ENCODE measurements at places on chromosomes 2 and 18. TPM values are rescaled to one million over a fixed set of nuclear protein-coding genes. Genes with fewer than 3 reads are reported as not detected.

Gene NEURL3
- not detected for total RNA-seq

Gene LDLRAD4
- total RNA-seq = 34.1 TPM

Gene FEZ2
- 40.8 TPM for total RNA-seq

Gene IRS1
- total RNA-seq = 0.72 TPM

Gene SERPINB11
- not detected for total RNA-seq

Gene AGXT
- not detected for total RNA-seq

- H3K4me1 ChIP-seq = peaks cover 63% of the 10 kb centered on the region
- peaks cover 47% of the 10 kb centered on the region for H3K36me3 ChIP-seq
- H3K27ac ChIP-seq = no peak overlapping the region
- peaks cover 18% of the 10 kb centered on the region for H3K27me3 ChIP-seq
Measured at GRCh38 chr2:30235859-30236535, 4.7 kb downstream of the LBH start.

GRCh38 chr2:199602271-199602895 lies 144.6 kb upstream of the SATB2 start:
- DNase-seq = no peak
- peaks cover 11% of the 10 kb centered on the region for H3K4me1 ChIP-seq
- H3K27me3 ChIP-seq = peaks cover 6% of the 10 kb centered on the region
- H3K36me3 ChIP-seq = no peaks in the 10 kb centered on the region
- no peak overlapping the region for H3K4me3 ChIP-seq

GRCh38 chr2:51528156-51528555 lies 496.2 kb upstream of the NRXN1 start:
- no peaks in the 10 kb centered on the region for H3K36me3 ChIP-seq
- H3K27me3 ChIP-seq = no peaks in the 10 kb centered on the region
- H3K4me1 ChIP-seq = no peaks in the 10 kb centered on the region
- DNase-seq = no peak

DNA sequence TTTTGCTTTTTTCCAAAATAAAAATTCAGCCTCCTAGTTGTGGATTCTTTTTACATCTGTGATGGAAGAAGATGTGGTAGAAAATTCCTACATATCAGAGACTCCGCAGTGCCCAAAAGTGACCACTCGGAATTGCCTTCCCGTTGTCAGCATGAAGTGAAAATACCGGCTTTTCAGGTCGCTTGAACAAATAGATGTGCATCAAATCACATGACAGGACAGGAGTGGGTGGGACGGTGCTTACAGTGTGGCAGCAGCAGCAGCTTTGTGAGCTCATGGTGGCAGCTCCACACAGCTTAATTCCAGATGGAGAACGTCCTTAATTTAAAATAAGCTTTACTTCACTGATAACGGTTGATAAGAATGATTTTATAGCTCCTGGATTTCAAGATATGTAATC lies 20.3 kb downstream of the SALL3 start:
- no peak overlapping the region for H3K27ac ChIP-seq
- DNase-seq = no peak
- no peak overlapping the region for H3K4me3 ChIP-seq
- H3K4me1 ChIP-seq = no peaks in the 10 kb centered on the region

GRCh38 chr18:3066341-3067110 lies 53.6 kb upstream of the LPIN2 start:
- H3K27ac ChIP-seq = no peak overlapping the region
- no peak for DNase-seq
- H3K4me1 ChIP-seq = peaks cover 4% of the 10 kb centered on the region
- peaks cover 4% of the 10 kb centered on the region for H3K27me3 ChIP-seq
- no peaks in the 10 kb centered on the region for H3K36me3 ChIP-seq

- no peak for DNase-seq
- peaks cover 43% of the 10 kb centered on the region for H3K36me3 ChIP-seq
- H3K4me1 ChIP-seq = peaks cover 14% of the 10 kb centered on the region
- H3K4me3 ChIP-seq = peak overlapping the region; percentile 68
- H3K27me3 ChIP-seq = peaks cover 15% of the 10 kb centered on the region
Measured at GRCh38 chr2:130345091-130345490, 2.4 kb downstream of the IMP4 start.

DNA sequence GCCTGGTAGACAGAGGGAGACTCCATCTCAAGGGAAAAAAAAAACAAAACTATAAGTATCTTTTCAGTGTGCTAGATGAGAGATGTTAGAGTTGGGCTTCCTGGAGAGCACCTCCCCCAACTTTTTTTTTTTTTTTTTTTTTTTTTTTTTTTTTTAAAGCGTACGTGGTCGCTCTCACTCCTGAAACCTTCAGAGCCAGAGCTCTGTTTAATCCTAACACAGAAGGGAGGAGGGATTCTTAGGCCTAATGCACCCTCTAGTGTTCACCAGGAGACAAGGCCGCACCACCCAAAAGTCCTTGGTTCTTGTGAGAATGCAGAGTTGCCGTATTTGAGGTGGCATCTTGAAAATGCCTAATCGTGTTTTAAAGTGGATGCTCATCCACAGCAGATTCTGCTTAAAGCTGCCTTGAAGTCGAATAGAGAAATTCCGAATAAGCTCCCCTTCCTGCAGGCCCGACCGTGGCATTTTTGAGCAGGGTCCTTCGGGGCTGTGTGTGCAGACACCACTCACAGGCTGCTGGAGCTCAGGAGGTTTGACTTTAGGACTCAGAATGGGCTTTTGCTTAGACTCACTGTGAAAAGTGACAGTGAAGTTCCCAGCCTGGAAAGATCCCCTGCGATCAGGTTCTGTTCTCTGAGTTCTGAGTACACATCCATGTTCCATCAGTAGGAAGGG lies 252.6 kb downstream of the AGAP1 start:
- H3K36me3 ChIP-seq = peaks cover 8% of the 10 kb centered on the region
- peaks cover 5% of the 10 kb centered on the region for H3K27me3 ChIP-seq
- DNase-seq = peak; percentile 68

DNA sequence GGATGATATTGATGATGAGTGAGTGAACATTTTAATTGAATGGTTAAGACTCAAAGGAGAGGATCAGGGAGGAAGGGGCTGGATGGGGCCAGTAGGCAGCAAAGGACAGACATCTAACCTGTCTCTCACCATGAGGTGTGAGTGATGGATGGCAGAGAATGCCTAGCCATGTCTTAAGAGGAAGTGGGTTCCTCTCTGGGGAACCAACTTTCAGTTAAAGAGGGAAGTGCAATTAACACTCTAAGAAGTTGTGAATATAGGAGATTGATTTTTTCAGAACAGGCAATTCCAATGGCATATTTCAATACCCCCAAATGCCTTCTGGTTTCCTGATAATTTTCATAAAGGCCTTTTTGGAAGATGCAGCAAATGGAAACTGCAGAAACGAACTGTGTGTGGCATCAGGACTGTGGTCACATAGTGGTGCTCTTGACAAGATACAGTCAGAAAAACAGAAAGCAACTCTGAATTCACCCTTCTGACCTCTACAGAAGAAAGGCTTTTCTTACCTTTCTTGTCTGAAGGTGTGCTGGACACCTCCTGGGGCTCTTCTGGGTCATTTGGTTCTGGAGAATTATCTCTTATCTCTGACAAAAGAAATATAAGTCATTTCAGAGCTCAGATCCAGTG lies 10.2 kb downstream of the SP110 start:
- H3K27ac ChIP-seq = no peak overlapping the region
- H3K27me3 ChIP-seq = peaks cover 3% of the 10 kb centered on the region
- no peaks in the 10 kb centered on the region for H3K36me3 ChIP-seq
- DNase-seq = no peak
- H3K4me1 ChIP-seq = no peaks in the 10 kb centered on the region

- peaks cover 31% of the 10 kb centered on the region for H3K4me1 ChIP-seq
- peaks cover 22% of the 10 kb centered on the region for H3K36me3 ChIP-seq
- DNase-seq = no peak
- H3K27me3 ChIP-seq = no peaks in the 10 kb centered on the region
Measured at GRCh38 chr2:216478151-216478550, 20.5 kb upstream of the RPL37A start.

GRCh38 chr2:201228271-201228911 lies 31.9 kb upstream of the CASP8 start:
- H3K4me1 ChIP-seq = peaks cover 16% of the 10 kb centered on the region
- no peaks in the 10 kb centered on the region for H3K27me3 ChIP-seq
- no peak overlapping the region for H3K4me3 ChIP-seq
- no peaks in the 10 kb centered on the region for H3K36me3 ChIP-seq
- DNase-seq = no peak
- H3K27ac ChIP-seq = no peak overlapping the region

DNA sequence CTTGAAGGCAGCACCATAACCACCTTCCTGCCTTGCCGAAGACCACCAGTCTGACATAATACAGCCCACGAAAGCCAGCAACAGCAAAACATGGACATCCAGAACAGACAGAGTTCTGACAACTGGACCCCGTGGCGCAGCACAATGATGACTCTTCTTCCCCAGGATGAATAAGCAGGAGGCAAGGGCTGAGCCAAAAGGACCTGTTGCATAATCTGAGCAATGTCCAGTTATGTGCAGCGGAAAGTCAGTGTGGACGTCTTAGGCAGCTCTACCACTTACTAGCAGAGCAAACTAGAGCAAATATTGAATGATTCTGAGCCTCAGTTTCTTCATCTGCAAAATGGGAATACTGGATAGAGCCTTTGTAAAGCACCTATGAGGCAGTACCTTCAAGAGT lies 225.1 kb downstream of the ZBTB7C start:
- DNase-seq = no peak
- H3K4me1 ChIP-seq = no peaks in the 10 kb centered on the region
- peaks cover 5% of the 10 kb centered on the region for H3K36me3 ChIP-seq
- no peak overlapping the region for H3K4me3 ChIP-seq

DNA sequence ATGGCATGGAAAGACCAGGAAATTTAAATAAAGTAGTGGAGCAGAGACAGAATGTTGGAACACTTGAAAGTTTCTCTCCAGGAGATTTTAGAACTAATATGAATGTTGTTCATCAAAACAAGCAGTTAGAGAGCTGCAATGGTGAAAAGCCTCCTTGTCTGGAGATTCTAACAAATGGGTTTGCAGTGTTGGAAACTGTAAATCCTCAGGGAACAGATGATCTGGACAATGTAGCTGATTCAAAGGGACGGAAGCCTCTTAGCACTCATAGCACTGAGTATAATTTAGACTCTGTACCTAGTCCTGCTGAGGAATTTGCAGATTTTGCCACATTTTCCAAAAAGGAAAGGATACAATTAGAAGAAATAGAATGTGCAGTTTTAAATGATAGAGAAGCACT lies 27.7 kb downstream of the AFTPH start:
- no peak overlapping the region for H3K4me3 ChIP-seq
- no peaks in the 10 kb centered on the region for H3K36me3 ChIP-seq
- no peak for DNase-seq
- H3K27me3 ChIP-seq = no peaks in the 10 kb centered on the region
- H3K27ac ChIP-seq = no peak overlapping the region

- H3K27me3 ChIP-seq = peaks cover 2% of the 10 kb centered on the region
- no peaks in the 10 kb centered on the region for H3K36me3 ChIP-seq
- H3K27ac ChIP-seq = no peak overlapping the region
Measured at GRCh38 chr2:9820020-9820973, 23.0 kb upstream of the TAF1B start.

DNA sequence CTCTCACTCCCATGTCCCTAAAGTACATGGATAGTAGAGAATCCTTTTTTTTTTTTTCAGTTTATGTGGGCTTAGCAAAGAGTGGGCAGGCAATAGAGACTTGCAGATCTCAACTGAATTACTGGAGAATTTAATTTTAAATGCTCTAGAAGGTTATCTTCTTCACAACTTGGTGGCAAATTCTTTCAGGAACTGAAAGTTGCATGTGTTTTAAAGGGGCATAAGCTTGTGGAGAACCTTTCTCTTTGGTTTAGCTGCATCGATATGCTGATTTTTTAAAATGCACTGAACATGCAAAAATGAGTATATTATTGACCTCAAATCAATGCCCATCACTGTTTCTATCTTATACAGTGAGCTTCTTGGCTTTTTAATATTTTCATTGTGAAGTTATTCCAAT lies 24.9 kb upstream of the GALNT3 start:
- no peak overlapping the region for H3K4me3 ChIP-seq
- H3K36me3 ChIP-seq = no peaks in the 10 kb centered on the region
- H3K27me3 ChIP-seq = no peaks in the 10 kb centered on the region
- H3K27ac ChIP-seq = no peak overlapping the region
- peaks cover 10% of the 10 kb centered on the region for H3K4me1 ChIP-seq
- DNase-seq = no peak

GRCh38 chr2:16653799-16654198 lies 11.8 kb downstream of the CYRIA start:
- H3K27ac ChIP-seq = no peak overlapping the region
- H3K27me3 ChIP-seq = peaks cover 3% of the 10 kb centered on the region
- peaks cover 61% of the 10 kb centered on the region for H3K4me1 ChIP-seq
- H3K36me3 ChIP-seq = no peaks in the 10 kb centered on the region

DNA sequence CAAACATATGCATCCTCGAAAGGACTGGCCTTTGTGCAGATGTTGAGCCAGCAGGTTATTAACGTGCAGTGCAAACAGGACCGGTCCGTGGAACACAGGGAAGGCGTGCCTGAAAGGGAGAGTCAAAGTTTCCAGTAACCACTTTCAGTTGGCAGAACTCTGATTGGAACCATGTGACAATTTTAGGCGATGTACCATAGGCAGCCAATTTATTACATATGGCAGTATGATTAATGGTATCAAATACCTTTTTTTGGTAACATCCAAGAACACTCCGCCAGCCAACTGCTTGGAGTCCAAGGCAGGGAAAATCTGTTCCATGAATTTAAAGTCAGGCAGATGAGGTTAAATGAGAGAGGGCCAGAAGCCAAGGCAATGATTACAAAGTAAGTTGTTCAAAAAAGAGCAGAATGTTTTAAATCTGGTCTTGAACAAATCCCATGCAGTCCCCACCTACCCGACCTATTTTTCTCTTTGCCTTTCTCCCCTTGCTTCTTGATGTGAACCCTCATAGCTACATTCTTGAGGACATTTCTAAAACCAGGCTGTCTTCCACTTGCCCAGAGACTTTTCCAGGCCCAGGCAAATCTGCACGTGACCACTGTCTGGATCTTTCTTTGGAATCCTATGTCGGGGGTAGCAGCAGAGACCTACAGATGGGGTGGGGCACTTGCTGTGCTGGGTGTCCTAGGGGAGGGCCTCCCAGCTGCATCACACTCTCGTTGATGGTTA lies 351.7 kb downstream of the HRH4 start:
- peaks cover 4% of the 10 kb centered on the region for H3K27me3 ChIP-seq
- no peak for DNase-seq
- no peak overlapping the region for H3K27ac ChIP-seq
- H3K4me1 ChIP-seq = peaks cover 22% of the 10 kb centered on the region

- H3K36me3 ChIP-seq = no peaks in the 10 kb centered on the region
- no peak overlapping the region for H3K4me3 ChIP-seq
- H3K27me3 ChIP-seq = no peaks in the 10 kb centered on the region
- H3K27ac ChIP-seq = no peak overlapping the region
- no peaks in the 10 kb centered on the region for H3K4me1 ChIP-seq
Measured at GRCh38 chr2:7203056-7203467, 285.9 kb downstream of the RNF144A start.

DNA sequence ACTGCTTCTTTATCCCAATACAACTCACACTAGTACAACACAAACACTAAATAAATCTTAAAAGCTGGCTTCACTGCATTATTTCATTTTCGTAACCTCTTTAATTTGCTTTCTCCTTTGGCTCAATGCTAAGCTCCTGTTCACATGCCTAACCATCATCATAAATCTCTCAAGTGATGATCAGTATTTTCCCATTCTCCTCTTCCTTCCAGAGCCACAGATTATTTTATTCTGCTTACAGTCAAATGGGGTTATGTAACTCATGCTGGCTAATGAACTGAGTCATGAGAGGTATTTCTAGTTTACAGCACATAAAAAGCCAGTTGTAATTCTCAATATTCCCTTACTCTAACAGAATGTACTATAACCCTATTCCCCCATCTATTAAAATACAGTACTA lies 350.4 kb upstream of the ZC3H15 start:
- H3K27ac ChIP-seq = no peak overlapping the region
- H3K27me3 ChIP-seq = peaks cover 2% of the 10 kb centered on the region
- no peaks in the 10 kb centered on the region for H3K36me3 ChIP-seq
- no peak for DNase-seq

Data from endothelial cell (in vitro differentiated cells).